ENCODE measurements at places on chromosomes 11 and 22.
A peak's percentile ranks its signal among the peaks of the same experiment; 100 is the strongest.

DNA sequence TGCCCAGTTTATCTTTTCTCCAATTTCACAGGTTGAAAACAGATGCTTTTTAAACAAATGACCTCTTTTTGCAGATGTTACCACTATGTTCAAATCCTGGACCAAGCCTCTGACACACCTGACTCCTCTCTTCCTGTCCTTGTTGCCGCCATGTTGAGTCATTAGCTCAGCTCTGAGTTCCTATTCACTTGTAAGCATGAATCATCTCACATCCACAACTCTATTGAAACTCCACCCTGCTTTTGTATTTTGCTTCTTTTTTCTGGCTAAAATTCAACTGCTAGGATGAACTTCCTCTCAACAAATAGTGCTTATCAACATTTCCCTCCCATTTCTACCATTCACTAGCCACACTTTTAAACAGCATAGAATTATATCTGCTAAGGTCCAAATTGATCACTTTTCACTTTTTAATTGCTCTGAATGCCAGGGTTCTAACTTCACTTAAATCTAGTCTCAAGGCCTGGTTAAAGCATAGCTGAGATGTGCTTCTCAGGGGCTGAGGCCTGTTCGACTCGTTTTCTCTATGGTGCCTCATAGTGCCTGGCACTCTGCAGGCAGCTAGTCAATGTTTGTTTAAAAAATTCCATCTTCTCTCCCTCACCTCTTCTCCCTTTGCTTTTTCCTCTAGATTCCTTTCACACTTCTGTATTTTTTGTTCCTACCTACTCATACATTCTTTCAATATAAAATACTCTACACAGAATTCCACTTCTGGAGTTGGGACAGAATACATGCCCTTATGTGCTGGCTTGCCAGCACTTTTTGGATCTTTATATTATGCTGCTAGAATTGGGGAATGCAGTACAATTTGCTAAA is 3.9 kb downstream of the JOSD1 start:
- peak; percentile 38 for DNase-seq

GRCh38 chr11:74726547-74727182 is 4.6 kb downstream of the CHRDL2 start:
- DNase-seq: peak; percentile 90

DNA sequence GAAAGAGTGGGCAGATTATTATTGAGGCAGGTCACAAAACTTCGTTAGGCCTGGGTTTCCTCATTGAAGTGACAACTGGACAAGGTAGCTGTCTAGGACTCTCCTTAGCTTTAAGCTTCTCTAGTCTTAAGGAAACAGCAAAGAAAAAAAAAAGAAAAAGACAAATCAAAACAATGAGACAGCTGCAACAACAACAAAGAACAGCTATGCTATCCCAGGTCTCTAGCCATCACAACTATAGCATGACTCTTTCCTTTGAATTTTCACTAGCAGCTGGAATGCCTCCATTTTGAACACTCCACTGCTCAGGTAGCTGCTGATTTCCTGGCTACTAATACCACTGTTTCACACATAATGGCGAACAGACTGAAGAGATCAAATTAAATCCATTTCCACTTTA is 302.4 kb upstream of the SORL1-AS1 start:
- DNase-seq: no peak

DNA sequence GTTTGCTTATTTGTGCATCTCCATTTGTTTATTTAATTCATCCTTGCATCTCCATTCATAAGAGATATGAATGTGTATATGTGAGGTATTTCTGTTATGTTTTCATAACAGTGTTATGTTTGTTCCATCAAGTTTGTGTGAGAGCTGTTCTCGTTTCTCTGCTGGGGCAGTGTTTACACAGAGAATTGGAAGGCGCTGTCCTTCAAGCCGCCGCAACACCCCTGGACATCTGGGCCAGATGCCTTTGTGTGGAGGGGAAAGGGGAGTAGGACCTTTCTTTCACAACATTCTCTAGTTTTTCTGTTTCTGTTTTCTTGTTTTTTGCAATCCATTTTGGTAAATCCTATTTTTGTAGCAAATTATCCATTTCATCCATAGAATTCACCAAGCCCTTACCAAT is 7.0 kb upstream of the TM7SF2 start:
- no peak for DNase-seq

DNA sequence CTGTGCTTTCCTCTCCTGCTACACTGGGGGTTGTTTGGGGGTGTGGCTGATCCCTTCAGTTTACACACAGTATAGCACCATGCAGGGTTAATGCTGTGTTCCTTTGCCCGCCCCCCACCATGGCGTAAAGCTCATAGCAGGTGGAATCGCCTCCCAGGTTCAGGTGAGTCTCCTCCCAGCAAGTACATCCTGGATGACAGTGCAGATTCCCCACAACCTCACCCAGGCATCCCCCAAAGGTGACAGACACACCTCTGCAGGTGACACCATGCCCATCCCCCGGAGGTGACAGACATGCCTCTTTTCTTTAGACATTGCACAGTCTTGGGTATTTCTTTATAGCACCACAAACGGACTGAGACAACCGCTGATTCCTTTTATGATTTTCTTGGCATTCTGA is 343.7 kb downstream of the BRD1 start:
- no peak for DNase-seq

DNA sequence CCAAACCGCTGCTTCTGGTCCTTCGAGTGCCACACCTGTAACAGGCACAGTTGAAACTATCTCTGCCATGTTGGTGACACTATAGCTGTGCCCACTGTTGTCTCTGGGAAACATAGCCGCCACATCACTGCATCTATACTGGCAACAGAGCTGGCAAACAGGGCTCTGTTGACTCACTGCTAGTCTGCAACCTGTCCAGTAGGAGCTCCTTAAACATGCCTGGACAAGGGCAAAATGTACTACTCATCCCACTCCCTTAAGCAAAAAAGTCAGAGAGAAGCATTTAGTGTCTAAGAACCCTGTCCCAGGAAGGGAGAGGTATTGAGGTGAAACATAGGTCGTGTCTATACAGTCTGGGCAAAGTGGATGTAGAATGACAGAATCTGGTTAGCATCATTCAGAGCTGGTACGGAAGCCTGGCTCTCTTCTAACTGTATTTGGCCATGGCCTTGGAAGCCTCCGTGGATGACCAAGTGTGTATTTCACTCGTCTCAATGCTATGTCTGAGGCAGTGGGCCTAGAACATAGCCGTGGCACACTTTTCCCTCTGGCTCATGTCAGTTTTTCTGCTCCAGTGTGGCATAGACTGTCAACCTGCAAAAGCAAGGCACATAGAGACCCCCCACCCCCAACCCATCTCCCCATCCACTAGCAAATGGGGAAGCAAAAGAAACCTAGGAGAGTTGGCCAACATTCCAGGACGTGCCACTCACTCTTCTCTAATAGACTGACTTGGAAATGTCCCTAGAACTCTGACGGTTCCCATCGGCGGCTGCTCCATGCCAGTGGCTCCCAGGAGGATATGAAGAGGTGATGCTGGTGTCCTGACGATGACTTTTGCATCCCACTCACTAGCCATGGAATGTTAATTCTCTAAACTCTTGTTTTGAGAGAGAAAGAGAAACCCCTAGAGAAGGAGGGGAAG is 21.4 kb upstream of the PISD start:
- DNase-seq: peak; percentile 17

- no peak for DNase-seq
Observed at GRCh38 chr11:58992489-58992888, 53.2 kb downstream of the GLYATL1 start.

GRCh38 chr22:29480512-29481264 is 670 bp downstream of the NEFH start:
- no peak for DNase-seq

GRCh38 chr11:132099692-132100091 is 729.3 kb downstream of the NTM start:
- no peak for DNase-seq

DNA sequence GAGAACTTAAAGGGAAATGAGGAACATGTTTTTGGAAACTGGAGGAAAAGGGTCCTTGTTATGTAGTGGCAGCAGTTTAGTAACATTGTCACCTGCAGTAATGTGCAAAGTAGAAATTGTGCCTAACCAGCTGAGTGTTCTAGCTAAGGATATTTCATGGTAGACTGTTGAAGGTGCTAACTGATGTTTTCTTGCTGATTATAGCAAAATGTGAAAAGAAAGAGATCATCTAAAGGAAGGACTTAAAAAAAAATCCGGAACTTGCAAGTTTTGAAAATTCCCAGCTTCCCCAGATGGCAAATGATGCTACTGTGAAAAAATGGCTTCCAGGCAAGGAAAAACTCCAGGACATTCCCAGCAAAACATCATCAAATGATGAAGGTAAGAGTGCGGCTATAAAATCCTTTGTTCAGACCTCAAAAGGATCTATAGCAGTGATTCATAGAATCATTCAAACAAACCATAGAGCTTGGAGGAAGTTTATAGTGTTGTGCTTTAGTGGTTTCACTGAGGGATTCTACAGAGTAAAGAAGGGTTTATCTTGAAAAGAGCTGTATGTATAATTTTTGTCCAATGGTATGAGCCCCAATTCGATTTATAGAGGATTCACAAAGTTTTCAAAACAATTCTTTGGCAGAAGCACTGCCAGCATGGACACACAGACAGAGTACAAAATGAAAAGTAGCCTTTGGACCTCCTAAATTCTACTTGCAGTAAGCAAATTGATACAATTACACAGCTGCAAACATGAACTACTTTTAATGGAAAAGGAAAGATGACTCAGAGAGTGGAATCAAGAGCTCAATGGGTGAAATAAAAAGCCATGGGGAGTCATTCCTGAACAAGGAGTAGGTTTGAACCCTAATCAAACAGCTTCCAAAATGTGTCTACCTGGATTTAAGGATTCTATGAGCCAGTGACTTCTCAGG is 4.3 kb upstream of the TRIM44 start:
- no peak for DNase-seq

GRCh38 chr11:116595305-116595880 is 177.4 kb downstream of the BUD13 start:
- DNase-seq: no peak

- DNase-seq: no peak
Observed at GRCh38 chr11:46725338-46726205, 6.6 kb downstream of the F2 start.

DNA sequence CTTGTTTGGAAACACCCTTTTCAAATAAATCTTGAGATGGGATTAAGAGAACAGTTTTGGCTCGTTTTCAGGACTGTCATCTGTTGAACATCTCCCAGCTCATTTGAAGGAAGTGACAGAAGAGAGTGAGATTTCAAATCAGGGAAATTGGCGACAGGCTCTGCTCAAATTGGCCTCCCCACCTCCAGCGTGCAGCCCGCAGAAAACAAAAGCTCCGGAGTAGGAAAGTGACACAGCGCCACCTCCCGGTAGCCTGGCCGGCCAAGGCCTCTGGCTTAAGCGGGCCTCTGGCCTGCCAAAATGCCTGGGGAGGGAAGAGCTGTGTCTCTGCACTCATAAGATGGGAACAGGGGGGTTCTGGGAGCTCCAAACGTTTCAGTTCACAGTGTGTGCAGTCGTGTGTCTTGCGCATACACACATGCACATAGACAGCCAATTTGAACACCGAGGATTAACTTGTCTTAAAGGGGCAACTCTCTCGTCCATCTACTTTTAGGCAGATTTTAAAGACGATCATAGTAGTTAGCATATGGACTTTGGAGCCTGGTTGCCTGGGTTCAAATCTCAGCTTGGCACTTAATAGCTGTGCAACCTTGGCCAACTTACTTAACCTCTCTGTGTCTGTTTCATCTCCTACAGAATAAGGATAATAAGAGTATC is 132.7 kb upstream of the RCN1 start:
- DNase-seq: peak; percentile 61

DNA sequence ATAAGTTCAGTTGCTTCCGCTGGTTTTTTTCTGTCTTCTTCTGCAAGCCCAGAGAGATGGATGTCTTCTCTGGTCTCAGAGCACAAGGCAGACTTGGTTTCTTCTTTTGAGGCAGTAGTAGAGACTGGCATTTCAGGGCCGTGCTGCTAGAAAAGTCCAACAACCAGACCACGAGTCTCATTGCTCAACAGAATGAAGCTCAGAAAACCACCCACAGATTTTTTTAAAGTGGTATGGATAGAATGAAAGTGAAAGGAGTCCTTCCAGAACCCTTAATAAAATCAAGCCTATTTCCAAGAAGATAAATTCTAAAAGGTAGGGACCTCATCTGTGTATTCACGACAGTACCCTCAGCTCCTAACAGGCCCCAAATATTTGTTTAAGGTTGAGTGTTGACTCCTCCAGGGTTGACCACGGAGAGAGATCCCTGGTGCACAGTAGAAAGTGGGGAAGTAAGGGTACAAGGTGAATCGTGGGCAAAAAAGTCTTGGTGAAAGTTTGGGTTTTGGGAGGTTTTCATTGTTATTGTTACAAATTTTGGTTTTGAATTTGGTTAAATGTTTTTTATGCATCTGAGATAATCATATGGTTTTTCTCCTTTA is 43.6 kb upstream of the DDX6 start:
- no peak for DNase-seq

- DNase-seq: no peak
Observed at GRCh38 chr11:68756171-68756766, 4.9 kb upstream of the TESMIN start.

DNA sequence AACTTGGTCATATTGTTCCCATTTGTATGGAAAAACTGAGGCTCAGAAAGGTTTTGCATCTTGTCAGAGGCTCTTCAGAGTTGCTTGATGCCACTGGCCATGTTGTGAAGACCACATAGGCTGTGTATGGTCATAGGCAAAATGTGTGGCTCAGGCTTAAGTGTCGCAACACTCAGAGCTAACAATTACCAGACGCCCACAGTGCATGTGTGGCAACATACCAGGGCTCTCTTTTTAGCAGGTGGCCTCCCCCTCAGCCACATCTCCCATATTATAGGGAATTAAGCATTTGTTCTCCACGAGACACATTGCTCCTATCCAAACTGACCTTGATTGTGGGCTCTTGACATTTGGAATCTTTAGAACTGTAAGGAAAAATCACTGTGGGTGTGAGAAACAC is 802.5 kb downstream of the DLG2 start:
- no peak for DNase-seq

GRCh38 chr11:110712659-110713448 is 617 bp upstream of the ARHGAP20 start:
- DNase-seq: peak; percentile 58

DNA sequence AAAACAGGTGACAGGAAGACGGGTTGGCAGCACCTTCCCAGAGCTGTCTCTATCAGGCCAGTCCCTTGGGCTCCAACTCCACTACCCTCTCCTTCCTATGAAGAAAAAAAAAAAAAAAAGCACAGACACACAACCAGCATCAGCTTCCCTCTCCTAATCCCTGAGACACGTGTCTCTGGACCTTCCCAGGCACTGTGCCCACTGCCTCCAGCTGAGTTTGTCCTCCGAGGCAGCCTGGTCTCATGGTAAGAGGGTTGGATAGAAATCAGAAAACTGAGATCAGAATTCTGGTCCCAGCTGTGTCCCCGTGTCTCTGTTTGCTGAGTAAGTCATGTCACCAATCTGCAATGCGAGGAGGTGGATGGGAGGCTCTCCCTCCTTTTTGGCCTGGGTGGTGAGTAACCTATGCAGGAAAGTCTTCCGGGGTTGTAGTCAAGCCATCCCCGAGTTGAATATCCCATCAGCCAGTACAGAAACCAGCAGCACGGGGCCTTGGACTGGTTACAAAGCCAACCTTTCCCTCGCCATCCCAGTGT is 193.7 kb upstream of the TBCEL start:
- DNase-seq: no peak

- no peak for DNase-seq
Observed at GRCh38 chr11:44823006-44823405, 96.2 kb downstream of the TSPAN18 start.
